ENCODE measurements at places on chromosomes 5 and 9. TPM values are rescaled to one million over a fixed set of nuclear protein-coding genes. Genes with fewer than 3 reads are reported as not detected.

Gene LRRC26
- not detected for total RNA-seq

DNA sequence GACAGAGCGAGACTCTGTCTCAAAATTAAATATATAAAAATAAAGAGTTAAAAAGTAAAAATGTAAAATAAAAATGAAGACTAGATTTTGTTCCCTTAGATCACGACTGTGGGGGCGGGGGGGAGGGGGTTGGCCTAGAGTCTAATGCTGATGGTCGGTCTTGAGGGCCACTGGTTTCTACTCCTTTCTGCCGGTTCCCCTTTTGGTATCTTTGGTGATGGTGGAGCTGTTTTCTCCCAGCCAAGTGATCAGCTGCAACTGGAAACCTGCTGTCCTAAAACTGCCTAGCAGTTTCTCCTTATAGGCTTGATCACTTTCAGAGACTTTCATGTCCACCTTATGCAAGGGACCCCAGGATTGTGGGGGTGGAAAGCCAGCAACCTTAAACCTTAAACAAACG, 1.1 kb downstream of the SRD5A1 start:
- DNase-seq: no peak

DNA sequence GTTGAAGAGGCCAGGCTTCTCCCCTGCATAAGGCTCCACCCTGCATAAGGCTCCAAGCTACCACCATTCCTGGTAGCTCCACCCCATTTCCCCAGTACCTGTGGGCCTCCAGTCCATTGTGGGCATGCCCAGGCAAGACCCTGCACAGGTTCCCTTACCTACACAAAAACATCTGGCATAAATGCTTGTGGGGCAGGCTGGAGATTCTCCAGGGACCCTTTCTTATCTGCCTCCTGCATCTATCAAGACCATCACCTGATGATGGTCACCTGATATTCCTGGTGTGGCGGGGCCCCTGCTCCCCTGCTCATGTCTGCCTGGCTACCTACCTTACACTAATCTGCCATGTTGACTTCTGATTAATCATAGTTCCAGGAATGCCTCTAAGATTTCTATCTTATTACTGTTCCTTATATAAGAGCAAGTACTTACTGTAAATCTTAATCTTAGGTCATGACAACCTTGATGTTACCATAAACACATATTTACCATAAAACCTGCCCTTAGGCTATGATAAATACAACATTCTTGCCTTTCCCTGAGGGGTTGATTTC, 41.0 kb downstream of the FGD3 start:
- no peak for DNase-seq

Gene VDAC1
- 104 TPM for total RNA-seq

DNA sequence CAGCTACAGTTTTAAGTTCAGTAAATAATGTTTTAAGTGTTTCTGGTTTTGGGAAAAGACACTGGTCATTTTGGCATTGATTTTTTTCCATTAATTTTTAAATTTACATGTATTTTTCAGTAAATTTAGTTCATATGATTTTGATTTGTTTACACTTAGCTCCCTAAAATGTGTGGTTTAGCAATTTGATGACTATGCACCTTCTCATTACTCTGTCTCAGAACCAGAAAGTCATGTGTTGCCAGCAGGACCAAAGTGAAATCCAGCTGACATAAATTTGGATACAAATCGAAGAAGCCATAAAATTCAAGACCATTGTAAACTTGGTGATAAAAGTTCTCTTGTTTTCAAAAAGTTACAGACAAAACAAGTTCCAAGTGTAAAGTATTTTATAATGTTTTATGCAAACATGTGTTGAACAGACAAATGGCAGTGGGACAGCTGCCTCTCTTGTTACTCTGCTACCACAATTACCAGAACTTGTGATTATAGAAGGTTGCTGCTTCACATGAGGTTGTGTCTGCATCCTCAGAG, 354.8 kb downstream of the NR2F1-AS1 start:
- DNase-seq: no peak

GRCh38 chr5:72328172-72328571, 8.0 kb downstream of the PTCD2 start:
- no peak for DNase-seq

Gene HK3
- total RNA-seq: 16.9 TPM
